ENCODE measurements at places on chromosomes 4 and X.

DNA sequence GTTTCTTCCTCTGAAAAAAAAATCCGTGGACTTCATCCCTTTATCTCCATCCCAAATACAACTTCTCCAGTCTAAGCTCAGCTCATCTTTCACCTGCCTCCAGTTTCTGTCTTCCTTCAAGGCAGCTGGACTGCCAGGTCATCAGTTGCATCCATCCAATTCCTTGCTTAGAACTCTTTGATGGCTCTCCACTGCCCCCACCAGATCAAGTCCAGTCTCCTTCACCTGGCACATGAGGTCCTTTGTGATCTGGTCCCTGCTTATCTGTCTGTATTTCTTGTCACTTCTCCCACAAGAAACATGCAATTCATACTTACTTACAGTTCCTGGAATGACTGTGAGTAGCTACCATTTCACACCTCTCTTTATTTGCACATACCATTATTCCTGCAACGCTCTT is 33.8 kb downstream of the OTUD6A start:
- H3K36me3 ChIP-seq = no peaks in the 10 kb centered on the region
- no peaks in the 10 kb centered on the region for H3K4me1 ChIP-seq
- DNase-seq = peak; percentile 0
- no peak overlapping the region for H3K4me3 ChIP-seq

DNA sequence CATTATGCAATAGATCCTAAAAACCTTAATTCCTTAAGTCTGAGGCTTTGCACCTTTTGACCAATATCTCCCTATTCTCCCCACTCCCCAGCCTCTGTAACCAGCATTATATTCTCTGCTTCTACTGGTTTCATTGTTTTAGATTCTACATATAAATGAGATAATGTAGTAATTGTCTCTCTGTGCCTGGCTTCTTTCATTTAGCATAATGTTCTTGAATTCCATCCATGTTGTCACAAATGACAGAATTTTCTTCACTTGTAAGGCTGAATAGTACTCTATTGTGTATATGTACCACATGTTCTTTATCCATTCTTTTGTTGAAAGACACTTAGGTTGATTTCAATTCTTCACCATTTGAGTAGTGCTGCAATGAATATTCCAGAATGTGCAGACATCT is 66.0 kb downstream of the MAGEC1 start:
- H3K27ac ChIP-seq = no peak overlapping the region
- no peak overlapping the region for H3K4me3 ChIP-seq
- no peaks in the 10 kb centered on the region for H3K4me1 ChIP-seq
- H3K27me3 ChIP-seq = peaks cover 1% of the 10 kb centered on the region

GRCh38 chrX:150410513-150410912 is 47.4 kb downstream of the MAMLD1 start:
- H3K27ac ChIP-seq = no peak overlapping the region
- H3K27me3 ChIP-seq = no peaks in the 10 kb centered on the region
- DNase-seq = no peak
- no peaks in the 10 kb centered on the region for H3K36me3 ChIP-seq

- H3K27ac ChIP-seq = no peak overlapping the region
- DNase-seq = no peak
- H3K27me3 ChIP-seq = peaks cover 1% of the 10 kb centered on the region
- no peaks in the 10 kb centered on the region for H3K36me3 ChIP-seq
- H3K4me1 ChIP-seq = no peaks in the 10 kb centered on the region
- H3K4me3 ChIP-seq = no peak overlapping the region
Measured at GRCh38 chrX:73525928-73526690, 36.9 kb upstream of the CHIC1 start.

DNA sequence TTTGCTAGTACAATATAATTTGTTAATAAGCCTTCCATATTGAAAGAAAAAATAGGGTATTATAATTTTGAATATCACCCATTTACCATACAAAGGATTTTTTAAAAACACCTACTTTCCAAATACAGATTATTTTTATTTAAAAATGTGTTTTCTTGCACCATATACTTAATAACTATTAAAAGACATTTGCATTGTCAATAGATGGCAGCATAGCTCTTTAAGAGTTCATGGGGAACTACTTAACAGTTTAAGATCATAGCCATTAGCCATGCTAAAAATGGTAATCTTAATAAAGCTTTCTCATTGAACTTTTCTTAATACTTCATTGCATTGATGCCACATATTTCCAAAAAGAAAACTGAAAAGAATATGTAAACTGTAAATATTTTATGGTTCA is 1995.9 kb downstream of the C4orf33 start:
- H3K27ac ChIP-seq = no peak overlapping the region
- no peaks in the 10 kb centered on the region for H3K4me1 ChIP-seq
- no peak overlapping the region for H3K4me3 ChIP-seq
- DNase-seq = peak; percentile 57
- no peaks in the 10 kb centered on the region for H3K27me3 ChIP-seq

GRCh38 chrX:17072721-17073230 is 126.3 kb downstream of the REPS2 start:
- no peaks in the 10 kb centered on the region for H3K36me3 ChIP-seq
- DNase-seq = no peak
- no peak overlapping the region for H3K4me3 ChIP-seq
- H3K27me3 ChIP-seq = no peaks in the 10 kb centered on the region
- H3K4me1 ChIP-seq = peaks cover 7% of the 10 kb centered on the region

DNA sequence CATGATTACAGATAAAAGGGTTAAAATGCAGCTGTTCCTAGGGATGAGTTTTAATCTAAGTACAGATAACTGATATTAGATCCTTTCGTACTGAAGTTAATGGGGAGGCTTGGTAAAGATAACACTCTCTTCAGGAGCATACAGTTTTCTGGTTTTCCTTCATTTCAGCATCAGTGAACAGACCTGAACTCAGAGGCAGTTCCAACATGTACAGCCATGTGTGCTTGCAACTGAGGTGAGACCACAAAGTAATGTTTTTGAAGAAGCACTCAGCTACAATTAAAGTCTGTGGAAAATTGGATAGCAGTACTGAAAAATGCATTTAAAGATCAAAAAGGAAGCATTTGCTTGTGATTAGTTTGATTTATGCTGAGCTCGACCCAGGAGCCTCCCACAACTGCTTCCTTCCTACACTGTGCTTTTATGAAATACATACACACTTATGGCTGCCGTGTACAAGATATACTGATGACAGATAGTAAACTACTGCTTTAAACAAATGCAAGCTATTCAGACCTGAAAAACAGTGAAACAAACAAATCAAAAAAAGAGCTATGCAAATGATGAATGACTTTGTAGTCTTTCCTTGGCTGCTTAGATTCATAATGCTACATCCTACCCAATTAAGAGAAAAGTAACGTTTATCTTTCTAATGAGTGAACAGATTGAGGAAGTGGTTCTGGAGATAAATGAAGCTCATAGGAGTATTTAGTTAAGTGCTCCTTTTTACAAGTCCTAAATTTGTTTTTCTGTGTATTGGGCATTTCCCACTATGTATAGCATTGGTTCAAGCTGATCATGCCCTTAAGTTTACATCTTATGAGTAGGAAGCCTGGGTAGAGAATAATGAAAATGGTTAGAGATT is 68.4 kb downstream of the PDLIM5 start:
- H3K36me3 ChIP-seq = peaks cover 51% of the 10 kb centered on the region
- H3K4me1 ChIP-seq = peaks cover 93% of the 10 kb centered on the region
- no peak overlapping the region for H3K4me3 ChIP-seq
- H3K27ac ChIP-seq = peak overlapping the region; percentile 64

DNA sequence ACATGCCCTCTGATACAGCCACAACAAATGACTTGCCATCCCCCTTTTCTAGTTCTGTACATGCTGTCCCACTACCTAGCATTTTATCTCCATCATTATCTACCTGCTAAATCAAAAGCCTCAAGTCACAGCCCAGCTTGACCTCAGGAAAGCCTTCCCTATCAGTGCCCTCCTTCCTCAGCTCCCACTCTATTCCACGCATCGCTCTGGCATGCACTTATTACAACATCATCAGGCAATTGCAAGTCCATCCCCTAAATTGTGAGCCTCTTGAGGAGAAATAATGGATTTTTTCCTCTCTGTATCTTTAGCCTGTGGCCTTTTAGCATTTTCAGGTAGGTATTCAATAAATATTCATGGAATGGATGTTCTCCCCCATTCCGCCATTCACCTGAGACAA is 5.7 kb downstream of the ARL13A start:
- no peaks in the 10 kb centered on the region for H3K36me3 ChIP-seq
- no peak for DNase-seq

DNA sequence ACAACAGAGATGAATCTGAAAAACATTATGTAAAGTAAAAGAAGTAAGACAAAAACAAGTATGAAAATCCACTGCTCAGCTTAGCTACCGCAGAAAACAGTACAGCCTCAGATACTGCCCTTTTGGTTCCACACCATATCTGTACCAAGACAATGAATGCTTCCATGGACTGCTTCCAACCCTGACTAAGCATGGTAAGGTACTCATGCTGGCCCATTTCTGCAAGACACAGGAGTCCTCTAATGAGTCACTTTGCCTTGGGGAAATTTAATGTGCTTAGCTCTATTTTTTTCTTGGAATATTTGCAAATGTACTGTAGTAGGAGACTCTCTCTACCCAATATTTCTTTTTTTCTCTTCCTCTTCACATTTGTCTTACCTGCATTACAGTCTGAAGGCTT is 931.7 kb upstream of the HS3ST1 start:
- H3K27me3 ChIP-seq = peaks cover 1% of the 10 kb centered on the region
- H3K36me3 ChIP-seq = peaks cover 9% of the 10 kb centered on the region
- no peak overlapping the region for H3K4me3 ChIP-seq
- H3K27ac ChIP-seq = no peak overlapping the region
- H3K4me1 ChIP-seq = no peaks in the 10 kb centered on the region

DNA sequence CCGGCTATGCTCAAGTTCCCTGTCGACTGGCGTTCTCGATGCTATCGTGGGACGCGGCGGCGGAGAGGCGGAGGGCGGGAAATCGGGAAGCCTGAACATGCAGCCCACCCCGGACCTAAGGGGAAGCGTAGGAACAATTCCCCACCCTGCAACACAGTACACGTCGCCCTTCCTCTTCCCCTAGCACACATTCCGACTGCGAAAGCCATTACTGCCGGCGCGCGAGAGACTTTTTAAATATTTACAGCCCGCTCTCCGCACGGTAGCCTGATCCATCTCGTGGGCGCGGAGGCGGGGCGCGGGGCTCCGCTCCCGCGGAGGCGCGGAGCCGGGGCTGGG is 48.1 kb upstream of the BCOR start:
- H3K36me3 ChIP-seq = no peaks in the 10 kb centered on the region
- no peak for DNase-seq
- H3K4me3 ChIP-seq = peak overlapping the region; percentile 86
- H3K27ac ChIP-seq = peak overlapping the region; percentile 43

GRCh38 chr4:64000241-64000640 is 409.0 kb downstream of the TECRL start:
- no peaks in the 10 kb centered on the region for H3K4me1 ChIP-seq
- H3K27me3 ChIP-seq = no peaks in the 10 kb centered on the region
- no peaks in the 10 kb centered on the region for H3K36me3 ChIP-seq
- DNase-seq = no peak
- H3K4me3 ChIP-seq = no peak overlapping the region

DNA sequence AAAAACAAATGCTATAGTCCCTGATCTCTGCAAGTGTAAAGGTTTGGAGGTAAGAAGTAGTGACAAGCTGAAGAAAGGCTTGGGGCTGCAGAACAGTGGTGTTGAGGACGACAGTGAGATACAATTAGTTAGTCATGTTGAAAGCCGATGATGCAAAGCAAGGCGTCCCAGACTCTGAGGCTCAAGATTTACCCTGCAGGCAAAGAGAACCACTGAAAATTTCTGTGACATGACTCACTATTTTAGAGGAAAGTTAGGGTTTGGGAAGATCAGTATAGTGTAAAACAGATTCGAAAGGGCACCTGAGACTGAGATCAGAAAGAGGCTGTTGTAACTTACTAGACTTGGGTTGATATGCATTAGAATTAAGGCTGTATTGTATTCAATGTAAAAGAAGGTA is 281.3 kb upstream of the FTHL17 start:
- H3K36me3 ChIP-seq = no peaks in the 10 kb centered on the region
- DNase-seq = peak; percentile 69
- H3K27ac ChIP-seq = 0 out of 2 replicates have a peak overlapping the region, but pooled peaks have one; percentile 1
- peak overlapping the region; percentile 17 for H3K4me3 ChIP-seq
- peaks cover 53% of the 10 kb centered on the region for H3K4me1 ChIP-seq

- no peaks in the 10 kb centered on the region for H3K4me1 ChIP-seq
- no peak overlapping the region for H3K4me3 ChIP-seq
- H3K36me3 ChIP-seq = no peaks in the 10 kb centered on the region
Measured at GRCh38 chrX:9781941-9782340, 4.3 kb upstream of the SHROOM2 start.

GRCh38 chr4:5012244-5012898 is 6.9 kb downstream of the CYTL1 start:
- peaks cover 18% of the 10 kb centered on the region for H3K27me3 ChIP-seq
- no peaks in the 10 kb centered on the region for H3K36me3 ChIP-seq
- H3K27ac ChIP-seq = no peak overlapping the region
- H3K4me1 ChIP-seq = no peaks in the 10 kb centered on the region
- DNase-seq = no peak

GRCh38 chrX:109533631-109534030 is 3.0 kb upstream of the NXT2 start:
- H3K27ac ChIP-seq = no peak overlapping the region
- peaks cover 6% of the 10 kb centered on the region for H3K4me1 ChIP-seq
- H3K36me3 ChIP-seq = no peaks in the 10 kb centered on the region
- no peak overlapping the region for H3K4me3 ChIP-seq

DNA sequence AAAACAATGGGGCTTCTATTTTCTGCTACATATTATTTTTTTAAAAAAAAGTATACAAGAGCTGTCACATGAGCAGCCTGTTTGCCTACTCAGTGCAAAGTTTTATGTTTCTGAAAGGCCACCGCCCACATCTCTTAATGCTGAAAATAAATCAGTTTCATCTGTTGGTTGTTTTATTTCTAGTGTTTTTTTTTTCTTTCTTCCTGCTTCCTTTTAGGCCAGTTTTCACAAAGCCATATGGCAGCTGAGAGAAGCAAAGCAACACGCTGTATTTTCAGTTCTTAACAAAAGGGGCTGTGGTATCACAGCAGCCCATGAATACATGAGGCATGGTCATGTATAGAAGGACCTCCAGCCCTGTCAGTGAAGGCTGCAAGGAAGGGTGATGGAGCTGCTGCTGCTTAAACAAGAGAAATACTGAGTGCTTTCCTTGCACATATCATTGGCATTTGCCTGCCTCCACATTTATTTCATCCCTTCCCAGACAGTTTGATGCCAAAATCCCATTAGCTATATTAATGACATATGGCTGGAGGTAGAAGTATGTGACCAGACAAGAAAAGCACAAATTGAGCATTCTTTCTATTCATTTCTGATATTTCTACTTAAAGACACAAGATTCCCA is 172.5 kb downstream of the PCDH18 start:
- H3K4me3 ChIP-seq = peak overlapping the region; percentile 54
- peaks cover 38% of the 10 kb centered on the region for H3K4me1 ChIP-seq
- no peaks in the 10 kb centered on the region for H3K27me3 ChIP-seq

- H3K4me1 ChIP-seq = peaks cover 34% of the 10 kb centered on the region
- no peak for DNase-seq
- peaks cover 13% of the 10 kb centered on the region for H3K27me3 ChIP-seq
Measured at GRCh38 chrX:41338436-41338835, 4.5 kb downstream of the DDX3X start.

DNA sequence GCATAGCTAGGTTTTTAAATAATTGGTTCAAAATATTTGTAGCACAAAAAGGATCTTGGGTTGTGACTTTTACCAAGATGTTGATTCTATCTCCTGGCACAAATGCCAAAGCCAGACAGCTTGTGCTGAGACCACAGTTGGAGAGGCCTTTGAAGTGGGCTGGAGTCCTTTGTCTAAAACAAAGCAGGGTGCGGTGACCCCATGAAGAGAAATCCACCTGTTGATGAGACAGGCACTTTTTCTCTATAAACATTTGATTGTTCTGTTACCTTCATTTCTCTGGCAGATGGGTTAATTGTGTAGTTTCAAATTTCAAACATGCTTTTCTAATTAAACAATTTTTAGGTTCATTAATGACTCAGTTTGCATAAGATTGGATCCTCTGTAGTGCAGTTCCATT is 56.7 kb downstream of the STOX2 start:
- H3K36me3 ChIP-seq = no peaks in the 10 kb centered on the region
- no peak overlapping the region for H3K4me3 ChIP-seq
- no peak overlapping the region for H3K27ac ChIP-seq
- peaks cover 1% of the 10 kb centered on the region for H3K27me3 ChIP-seq
